Testis (tissue), 5 donors: ENCODE measurements at places on chromosomes 1 and 21. TPM values are rescaled to one million over a fixed set of nuclear protein-coding genes. Genes with fewer than 3 reads are reported as not detected.

The PRUNE1 gene
- total RNA-seq, result 63.9 TPM

The ELAVL4 gene
- 12.1 TPM for total RNA-seq

The KIRREL1 gene
- total RNA-seq, result 31.9 TPM

The RAD54L gene
- 31.4 TPM for total RNA-seq

DNA sequence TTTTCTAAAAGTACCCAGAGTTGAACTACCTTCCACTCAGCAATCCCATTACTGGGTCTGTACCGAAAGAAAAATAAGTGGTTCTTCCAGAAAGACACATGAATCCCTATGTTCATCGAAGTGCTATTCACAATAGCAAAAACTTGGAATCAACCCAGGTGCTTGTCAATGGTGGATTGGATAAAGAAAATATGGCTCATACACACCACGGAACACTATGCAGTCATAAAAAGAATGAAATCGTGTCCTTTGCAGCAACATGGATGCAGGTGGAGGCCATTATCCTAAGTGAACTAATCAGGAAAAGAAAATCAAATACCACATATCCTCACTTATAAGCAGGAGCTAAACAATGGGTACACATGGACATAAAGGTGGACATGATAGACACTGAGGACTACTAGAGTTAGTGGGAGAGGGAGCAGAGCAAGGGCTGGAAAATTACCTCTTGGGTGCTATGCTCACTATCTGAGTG, 32.9 kb upstream of the JUN start:
- H3K4me3 ChIP-seq, result peak overlapping the region; percentile 57
- DNase-seq, result no peak
- H3K27me3 ChIP-seq, result no peaks in the 10 kb centered on the region
- peak overlapping the region; percentile 85 for H3K27ac ChIP-seq
- H3K36me3 ChIP-seq, result no peaks in the 10 kb centered on the region

DNA sequence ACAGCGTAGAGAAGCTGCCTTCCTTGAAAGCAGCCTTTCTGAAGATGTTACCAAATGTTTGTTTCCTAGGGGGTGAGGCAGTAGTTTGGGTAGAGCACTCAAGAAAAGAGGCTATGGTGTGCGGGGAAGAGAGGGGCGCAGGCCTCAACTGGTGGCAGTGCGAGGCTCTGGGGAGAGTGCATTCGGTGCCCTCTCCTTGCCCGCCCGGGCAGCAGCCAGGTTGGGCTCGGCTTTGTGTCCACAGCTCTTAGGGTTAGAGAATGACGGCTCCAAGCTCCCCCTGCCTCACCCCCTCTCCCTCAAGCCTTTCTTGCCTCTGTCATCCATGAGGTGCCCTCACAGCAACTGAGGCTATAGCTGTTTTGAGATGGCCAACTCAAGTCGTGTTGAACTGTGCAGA, 899 bp upstream of the SLFNL1 start:
- DNase-seq, result no peak

DNA sequence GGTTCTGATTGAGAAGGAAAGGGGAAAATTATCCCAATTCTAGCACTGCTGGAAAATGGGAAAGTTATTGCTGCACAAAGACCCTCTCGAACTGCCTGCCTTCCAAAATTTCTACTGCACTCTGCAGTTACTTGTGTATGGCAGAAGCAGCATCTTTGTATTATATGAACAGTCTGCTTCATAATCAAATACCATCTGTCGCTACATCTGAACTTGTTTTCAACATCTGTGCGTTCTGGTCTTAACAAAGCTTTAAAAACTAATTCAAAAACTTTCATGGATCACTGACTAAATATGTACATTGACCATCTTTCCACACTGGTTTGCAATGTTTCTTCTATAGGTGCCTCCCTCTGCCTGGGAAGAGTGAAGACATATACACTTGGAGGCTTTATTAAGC, 79.2 kb downstream of the PROX1 start:
- DNase-seq, result no peak
- no peaks in the 10 kb centered on the region for H3K36me3 ChIP-seq
- no peak overlapping the region for H3K27ac ChIP-seq
- H3K27me3 ChIP-seq, result no peaks in the 10 kb centered on the region
- no peak overlapping the region for H3K4me3 ChIP-seq

GRCh38 chr1:78280626-78281025, 210.1 kb upstream of the PTGFR start:
- H3K4me3 ChIP-seq, result no peak overlapping the region
- H3K27me3 ChIP-seq, result no peaks in the 10 kb centered on the region
- no peaks in the 10 kb centered on the region for H3K36me3 ChIP-seq
- no peak for DNase-seq

DNA sequence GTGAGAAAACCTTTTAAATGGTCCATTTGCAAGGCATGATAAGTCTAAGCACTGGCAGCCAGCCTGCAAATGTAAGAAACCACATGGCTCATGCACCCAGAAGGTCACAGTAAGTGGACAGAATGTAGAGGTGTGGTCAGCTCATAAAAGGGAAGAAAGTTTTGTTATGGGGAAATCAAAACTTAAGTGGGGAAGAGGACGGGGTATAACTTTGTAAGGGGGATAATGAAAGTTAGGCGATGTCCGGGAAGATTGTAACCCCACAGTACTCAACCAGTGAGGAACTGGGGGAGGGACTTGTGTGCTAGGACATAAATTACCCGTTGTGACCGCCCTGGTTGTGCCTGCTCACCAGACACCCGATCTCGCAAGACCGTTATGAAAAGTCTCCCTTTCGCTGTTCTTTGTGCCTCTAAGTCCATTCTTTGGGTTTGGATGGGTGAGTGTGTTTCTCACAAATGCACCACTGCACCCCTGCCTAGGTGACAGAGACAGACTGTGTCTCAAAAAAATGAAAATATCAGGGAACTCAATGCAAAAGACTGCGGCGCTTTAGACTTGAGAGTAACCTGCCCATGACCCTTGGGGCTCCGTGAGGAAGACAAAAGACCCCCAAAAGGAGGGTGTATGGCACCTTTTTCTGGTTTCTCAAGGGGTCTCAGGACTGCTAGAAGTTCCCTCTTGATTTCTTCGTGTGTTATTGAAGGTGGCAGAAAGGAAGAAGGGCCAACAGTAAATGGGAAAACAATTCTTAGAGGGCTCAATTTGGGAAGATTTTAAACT, 28.6 kb upstream of the ZNF496 start:
- no peaks in the 10 kb centered on the region for H3K27me3 ChIP-seq
- peaks cover 35% of the 10 kb centered on the region for H3K4me1 ChIP-seq
- H3K4me3 ChIP-seq, result no peak overlapping the region
- peak; percentile 63 for DNase-seq

DNA sequence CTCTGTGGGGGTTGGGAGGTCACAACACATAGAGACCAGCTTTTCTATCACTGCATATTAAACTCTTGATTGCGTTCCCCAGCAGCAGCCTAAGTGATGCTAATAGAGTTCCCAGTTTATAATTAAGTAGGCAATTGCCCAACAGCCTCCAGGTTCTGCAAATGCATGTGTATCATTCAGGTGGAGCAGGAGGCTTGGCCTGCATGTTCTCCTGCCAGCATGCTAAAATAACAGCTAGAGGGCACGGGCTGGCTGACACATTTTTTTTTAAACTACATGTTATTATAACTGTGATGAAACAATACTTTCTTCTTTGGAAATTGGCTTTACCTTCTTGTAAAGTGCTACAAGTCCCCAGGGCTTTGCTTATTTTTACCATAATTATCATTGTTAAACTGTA, 10.4 kb downstream of the TCHH start:
- H3K27ac ChIP-seq, result no peak overlapping the region
- DNase-seq, result no peak
- no peaks in the 10 kb centered on the region for H3K27me3 ChIP-seq
- H3K4me1 ChIP-seq, result peaks cover 2% of the 10 kb centered on the region

- no peak for DNase-seq
- no peaks in the 10 kb centered on the region for H3K27me3 ChIP-seq
- peaks cover 24% of the 10 kb centered on the region for H3K4me1 ChIP-seq
- H3K36me3 ChIP-seq, result no peaks in the 10 kb centered on the region
- H3K27ac ChIP-seq, result peak overlapping the region; percentile 73
These were observed 44.2 kb upstream of the EXOSC10 start for GRCh38 chr1:11143907-11144306.

DNA sequence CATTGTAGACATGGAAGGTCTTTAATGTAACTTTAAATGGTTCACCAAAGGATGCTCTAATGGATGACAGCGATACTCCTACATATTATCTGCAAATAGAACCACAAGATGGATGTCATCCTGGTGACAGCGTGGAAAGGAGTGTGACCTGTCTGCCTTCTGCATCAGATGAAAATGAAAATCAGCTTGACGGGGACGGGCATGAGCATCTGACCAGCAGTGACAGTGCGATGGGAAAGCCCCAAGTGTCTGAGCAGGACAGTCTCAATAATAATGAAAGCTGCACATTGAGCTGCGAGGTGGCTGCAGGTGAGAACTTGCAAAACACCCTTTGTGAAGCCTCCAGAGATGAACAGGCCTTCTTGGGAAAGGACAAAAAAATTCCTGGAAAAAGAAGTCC, 25.2 kb downstream of the CNST start:
- no peak overlapping the region for H3K4me3 ChIP-seq
- H3K36me3 ChIP-seq, result no peaks in the 10 kb centered on the region
- DNase-seq, result no peak
- H3K27ac ChIP-seq, result peak overlapping the region; percentile 36

DNA sequence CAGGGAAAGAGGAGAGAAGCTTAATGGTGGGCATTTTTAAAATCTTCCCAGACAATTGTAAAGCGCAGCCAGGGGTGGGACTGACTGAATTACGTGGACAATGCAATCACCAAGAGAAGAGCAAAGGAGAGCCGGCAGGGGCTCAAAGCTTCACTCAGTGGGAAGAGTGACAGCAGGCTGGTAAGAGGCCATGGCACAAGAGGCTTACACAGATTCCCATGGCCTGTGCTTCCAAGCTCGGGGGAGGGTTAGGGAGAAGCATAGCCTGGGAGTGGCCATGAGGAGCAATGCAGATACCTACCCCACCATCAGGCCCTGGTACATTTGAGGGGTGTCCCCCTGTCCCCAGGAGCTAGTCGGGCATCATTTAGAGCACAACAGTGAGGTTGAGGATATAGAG, 27.1 kb upstream of the SEC16B start:
- H3K4me1 ChIP-seq, result no peaks in the 10 kb centered on the region
- no peak overlapping the region for H3K27ac ChIP-seq
- no peaks in the 10 kb centered on the region for H3K36me3 ChIP-seq
- no peak overlapping the region for H3K4me3 ChIP-seq
- no peaks in the 10 kb centered on the region for H3K27me3 ChIP-seq
- DNase-seq, result no peak

DNA sequence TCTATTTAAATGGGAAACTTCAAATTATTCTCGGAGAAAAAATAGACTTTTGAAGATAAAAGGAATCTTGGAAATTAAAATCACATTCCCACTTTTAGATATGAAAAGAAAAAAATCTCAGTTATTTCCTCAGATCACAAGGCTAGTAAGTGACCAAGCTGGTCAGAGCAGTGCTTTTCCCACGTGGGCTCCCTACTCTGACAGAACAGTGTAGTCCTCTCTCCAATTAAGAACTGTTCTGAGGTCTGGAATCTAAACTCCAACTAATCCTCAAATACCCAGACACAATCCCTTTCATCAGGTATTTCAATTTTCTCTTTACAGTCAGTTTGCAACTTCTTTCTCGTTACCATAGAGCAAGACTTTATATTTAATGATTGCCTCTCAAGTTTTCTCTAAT, 50.6 kb downstream of the RGS21 start:
- H3K27ac ChIP-seq, result no peak overlapping the region
- H3K36me3 ChIP-seq, result no peaks in the 10 kb centered on the region
- no peak for DNase-seq
- no peaks in the 10 kb centered on the region for H3K4me1 ChIP-seq
- no peaks in the 10 kb centered on the region for H3K27me3 ChIP-seq

GRCh38 chr21:16978309-16978895, 534.4 kb upstream of the CXADR start:
- no peaks in the 10 kb centered on the region for H3K36me3 ChIP-seq
- no peak overlapping the region for H3K27ac ChIP-seq
- H3K4me3 ChIP-seq, result no peak overlapping the region

GRCh38 chr1:225881959-225882693, at the start of gene TMEM63A:
TSS of gene TMEM63A (minus strand) at chr1:225882380. CDS start at chr1:225877580, 4,800 bp downstream.
- peak within 1 kb of the TSS; percentile 94 for H3K4me3 ChIP-seq
- H3K36me3 ChIP-seq, result no peaks in the 10 kb centered on the region
- peaks cover 40% of the 10 kb centered on the region for H3K4me1 ChIP-seq
- H3K27me3 ChIP-seq, result no peaks in the 10 kb centered on the region
- peak within 1 kb of the TSS; percentile 74 for H3K27ac ChIP-seq

GRCh38 chr1:43549921-43550597, 19.4 kb downstream of the PTPRF start:
- no peak overlapping the region for H3K27ac ChIP-seq
- peak overlapping the region; percentile 15 for H3K4me3 ChIP-seq
- H3K27me3 ChIP-seq, result no peaks in the 10 kb centered on the region
- H3K4me1 ChIP-seq, result no peaks in the 10 kb centered on the region
- DNase-seq, result peak; percentile 74

- no peaks in the 10 kb centered on the region for H3K27me3 ChIP-seq
- H3K36me3 ChIP-seq, result no peaks in the 10 kb centered on the region
- DNase-seq, result no peak
- H3K27ac ChIP-seq, result no peak overlapping the region
- H3K4me1 ChIP-seq, result no peaks in the 10 kb centered on the region
These were observed 9.0 kb downstream of the CD2 start for GRCh38 chr1:116763116-116763786.

- H3K4me1 ChIP-seq, result no peaks in the 10 kb centered on the region
- DNase-seq, result no peak
- H3K4me3 ChIP-seq, result no peak overlapping the region
- no peak overlapping the region for H3K27ac ChIP-seq
- no peaks in the 10 kb centered on the region for H3K36me3 ChIP-seq
These were observed 318.6 kb upstream of the TMPRSS15 start for GRCh38 chr21:18722193-18722592.

DNA sequence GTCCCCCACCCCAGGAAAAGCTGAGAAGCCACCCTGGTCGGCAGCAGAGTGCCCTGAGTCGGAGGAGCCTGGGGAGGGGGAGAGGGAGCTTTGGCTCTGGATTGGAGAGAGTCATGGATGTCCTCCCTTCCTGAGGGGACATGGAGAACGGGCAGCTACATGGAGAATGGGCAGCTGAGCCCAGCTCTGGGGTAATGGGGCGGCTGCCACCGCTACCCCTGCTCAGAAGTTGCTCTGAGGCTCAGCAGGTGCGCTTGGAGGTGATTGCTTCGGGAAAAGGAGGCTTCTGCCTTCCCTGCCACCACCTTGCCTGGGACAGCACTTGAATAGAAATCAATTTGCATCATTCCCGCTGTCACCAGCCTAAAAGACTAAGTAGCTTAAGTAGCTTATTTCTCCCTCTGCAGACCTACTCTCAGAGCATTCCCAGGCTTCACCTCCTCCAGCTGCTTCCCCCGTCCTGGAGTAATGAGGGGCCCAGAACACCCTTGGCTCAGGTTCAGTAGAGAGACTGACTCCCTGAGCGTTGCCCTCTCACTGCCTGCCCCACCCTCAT, 8.3 kb downstream of the DISP3 start:
- no peak overlapping the region for H3K4me3 ChIP-seq
- no peak for DNase-seq
- H3K36me3 ChIP-seq, result no peaks in the 10 kb centered on the region
- H3K27ac ChIP-seq, result no peak overlapping the region
- H3K4me1 ChIP-seq, result no peaks in the 10 kb centered on the region
